ENCODE measurements at places on chromosomes 16 and 17. TPM values are rescaled to one million over a fixed set of nuclear protein-coding genes. Genes with fewer than 3 reads are reported as not detected.
A peak's percentile ranks its signal among the peaks of the same experiment; 100 is the strongest.

CFAP52 gene
- not detected for total RNA-seq

FOXN1 gene
- not detected for total RNA-seq

- no peak for DNase-seq
Measured at GRCh38 chr16:54285414-54286089, 1.0 kb downstream of the IRX3 start.

SPATA22 gene
- total RNA-seq: not detected

KRTAP9-4 gene
- not detected for total RNA-seq

DNA sequence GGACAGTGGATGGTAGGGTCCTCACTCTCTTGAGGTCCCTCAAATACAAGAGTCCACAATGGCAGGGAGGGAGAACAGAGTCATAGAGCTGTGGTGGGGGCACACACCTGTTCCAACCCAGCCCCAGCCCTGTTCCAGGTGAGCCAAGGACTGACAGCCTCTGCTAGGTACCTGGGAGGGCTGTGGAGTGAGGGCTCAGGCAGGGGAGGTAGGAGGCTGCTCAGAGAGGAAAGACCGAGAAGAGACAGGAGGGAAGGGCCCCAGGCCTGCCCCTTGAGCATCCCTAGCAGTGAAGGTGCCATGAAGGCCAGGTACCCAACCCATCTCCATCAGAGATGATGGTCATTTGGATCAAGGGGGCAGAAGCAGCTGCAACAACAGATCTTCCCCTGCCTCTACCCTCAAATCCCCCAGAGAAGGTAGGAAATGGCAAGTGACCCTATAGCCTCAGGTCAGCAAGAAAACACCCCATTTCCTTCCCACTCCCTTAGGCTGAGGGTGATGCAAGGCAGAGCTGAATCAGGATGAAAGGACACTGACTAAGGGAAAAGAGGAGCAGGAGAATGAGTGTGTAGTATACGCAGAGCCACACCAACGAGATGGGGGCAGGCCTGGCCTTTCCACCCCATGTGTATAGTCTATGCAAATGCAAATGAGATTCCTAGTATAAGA lies 28.6 kb downstream of the CD300LG start:
- no peak for DNase-seq

DNA sequence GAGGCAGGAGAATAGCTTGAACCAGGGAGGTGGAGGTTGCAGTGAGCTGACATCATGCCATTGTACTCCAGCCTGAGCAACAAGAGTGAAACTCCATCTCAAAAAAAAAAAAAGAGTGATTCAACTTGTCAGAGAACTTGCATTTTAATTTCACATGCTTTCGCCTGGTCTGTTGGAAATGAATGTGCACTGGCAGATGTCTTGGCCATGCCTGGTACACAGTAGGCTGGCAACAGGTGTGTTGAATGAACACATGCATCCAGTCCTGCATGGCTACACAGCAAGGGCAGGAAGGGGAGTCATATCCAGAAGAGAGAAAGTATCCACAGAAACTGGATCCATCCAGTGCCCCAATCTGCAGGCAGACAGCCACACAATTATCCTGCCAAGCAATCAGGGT lies 11.5 kb downstream of the COG4 start:
- DNase-seq: no peak

- DNase-seq: no peak
Measured at GRCh38 chr17:59711936-59712335, 4.5 kb downstream of the VMP1 start.

GRCh38 chr17:31597646-31598398 lies 206.3 kb downstream of the RAB11FIP4 start:
- no peak for DNase-seq

DNA sequence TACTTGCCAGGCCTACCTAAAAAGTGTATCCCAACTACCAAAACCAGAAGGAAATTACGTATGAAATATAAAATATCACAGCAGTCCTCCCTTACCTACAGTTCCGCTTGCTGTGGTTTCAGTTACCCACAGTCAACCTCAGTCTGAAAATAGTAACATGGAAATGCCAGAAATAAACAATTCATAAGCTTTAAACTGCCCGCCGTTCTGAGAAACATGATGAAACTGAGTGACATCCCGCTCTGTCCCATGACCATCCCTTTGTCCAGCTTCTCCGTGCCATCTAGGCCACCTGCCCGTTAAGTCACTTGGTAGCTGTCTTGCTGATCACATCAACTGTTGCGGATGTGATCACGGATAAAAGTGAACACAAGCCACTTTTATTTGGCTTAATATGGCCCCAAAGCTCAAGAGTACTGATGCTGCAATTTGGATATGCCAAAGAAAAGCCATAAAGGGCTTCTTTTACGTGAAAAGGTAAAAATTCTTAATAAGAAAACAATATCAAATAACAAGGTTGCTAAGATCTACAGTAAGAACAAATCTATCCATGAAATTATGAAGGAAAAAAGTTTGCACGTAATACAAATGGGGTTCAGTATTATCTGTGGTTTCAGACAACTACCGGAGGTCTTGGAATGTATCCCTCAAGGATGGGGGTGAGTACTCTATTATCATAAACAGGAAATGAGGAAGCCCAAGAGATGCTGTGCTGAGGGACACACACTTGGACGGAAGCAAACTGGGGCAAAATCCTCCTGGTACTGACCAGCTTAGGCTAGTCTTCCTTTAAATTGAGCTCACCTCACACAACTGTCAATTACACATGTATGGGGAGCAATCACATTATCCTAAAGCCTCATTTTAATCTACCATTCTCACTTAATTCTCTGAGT lies 8.2 kb downstream of the USP22 start:
- peak; percentile 75 for DNase-seq

SLC35G6 gene
- not detected for total RNA-seq

MYO15A gene
- 0.76 TPM for total RNA-seq

DNA sequence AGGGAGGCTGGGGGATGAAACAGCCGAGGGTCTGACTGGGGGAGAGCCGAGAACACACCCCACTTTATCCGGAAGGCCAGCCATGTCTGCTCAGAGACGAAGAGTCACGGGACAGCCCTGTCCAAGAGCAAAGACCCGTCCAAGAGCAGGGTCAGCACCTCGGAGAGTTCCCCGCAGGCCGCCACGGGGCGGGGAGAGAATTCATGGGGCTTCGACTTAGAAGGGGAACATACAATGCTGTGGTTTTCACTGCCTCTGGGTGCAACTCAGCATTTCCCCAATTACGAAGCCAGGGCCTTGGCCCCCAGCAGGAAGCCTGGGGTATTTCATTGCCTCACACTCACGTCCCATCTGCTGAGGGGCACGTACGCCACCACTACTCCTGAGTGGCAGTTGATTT lies 59.3 kb downstream of the JPH3 start:
- peak; percentile 63 for DNase-seq

MAP2K6 gene
- 3.3 TPM for total RNA-seq

DNA sequence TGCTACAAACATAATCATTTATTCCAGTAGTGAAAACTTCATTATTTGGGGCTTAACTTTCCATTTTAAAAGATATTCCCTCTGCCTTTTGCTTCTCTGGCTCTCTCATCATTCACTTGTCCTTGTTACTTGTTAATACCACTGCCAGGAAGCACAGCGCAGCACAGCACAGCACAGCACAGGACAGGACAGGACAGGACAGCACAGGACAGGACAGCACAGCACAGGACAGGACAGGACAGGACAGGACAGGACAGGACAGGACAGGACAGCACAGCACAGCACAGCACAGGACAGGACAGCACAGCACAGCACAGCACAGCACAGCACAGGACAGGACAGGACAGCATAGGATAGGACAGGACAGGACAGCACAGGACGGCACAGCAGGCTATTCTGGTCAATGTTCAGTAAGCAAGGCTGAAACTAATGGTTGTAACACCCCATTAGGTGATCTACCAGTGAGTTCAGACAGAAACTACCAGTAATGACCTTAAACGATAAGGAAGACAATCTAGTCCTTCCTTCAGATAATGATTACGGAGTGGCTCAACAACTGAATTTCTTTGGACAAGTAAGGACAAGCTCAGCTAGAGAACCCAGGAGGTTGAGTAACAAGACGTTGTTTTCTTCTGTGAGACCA lies 31.9 kb downstream of the COG1 start:
- DNase-seq: no peak

DNA sequence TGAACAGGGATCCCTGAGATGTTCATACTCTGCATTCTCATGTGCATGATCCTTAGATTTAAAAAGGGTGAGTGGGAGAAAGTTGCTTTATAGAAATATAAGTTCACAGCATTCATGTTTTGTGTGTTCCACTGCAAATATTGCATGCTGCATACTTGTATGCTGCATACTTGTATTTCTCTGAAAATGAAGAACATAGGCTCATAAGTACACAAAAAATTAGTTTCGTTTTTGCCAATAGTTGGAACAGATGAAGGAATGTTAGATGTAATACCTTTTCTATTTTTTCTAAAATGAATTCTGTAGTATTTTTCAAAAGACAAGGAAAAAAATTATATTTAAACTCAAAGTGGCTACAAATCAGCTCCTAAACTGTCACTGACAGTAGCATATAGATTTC lies 79.0 kb downstream of the NFAT5 start:
- no peak for DNase-seq

ADAD2 gene
- 0.63 TPM for total RNA-seq

DNA sequence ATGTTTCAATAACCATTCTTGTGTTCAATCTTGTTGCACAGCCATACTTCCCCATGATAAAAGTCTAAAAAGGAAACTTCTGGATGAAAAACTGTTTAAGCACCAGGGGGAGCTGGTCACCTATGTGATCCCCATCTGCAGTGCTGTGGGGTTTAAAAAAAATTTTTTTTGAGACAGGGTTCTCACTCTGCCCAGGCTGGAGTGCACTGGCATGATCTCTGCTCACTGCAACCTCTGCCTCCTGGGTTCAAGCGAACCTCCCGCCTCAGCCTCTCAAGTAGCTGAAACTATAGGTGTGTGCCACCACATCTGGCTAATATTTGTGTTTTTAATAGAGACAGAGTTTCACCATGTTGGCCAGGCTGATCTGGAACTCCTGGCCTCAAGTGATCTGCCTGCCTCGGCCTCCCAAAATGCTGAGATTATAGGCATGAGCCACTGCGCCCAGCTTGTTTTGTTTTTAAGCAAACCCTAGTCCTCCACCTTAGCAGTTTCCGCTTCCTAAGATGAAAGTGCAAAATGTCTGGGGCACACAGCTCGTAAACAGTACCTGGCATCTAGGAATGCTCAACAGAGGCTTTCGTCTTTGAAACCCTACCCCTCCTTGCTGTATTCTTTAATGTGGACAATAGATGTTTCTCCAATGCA lies 25.4 kb downstream of the DNAJA2 start:
- DNase-seq: peak; percentile 56

PRKCA gene
- total RNA-seq: 87.9 TPM

DNA sequence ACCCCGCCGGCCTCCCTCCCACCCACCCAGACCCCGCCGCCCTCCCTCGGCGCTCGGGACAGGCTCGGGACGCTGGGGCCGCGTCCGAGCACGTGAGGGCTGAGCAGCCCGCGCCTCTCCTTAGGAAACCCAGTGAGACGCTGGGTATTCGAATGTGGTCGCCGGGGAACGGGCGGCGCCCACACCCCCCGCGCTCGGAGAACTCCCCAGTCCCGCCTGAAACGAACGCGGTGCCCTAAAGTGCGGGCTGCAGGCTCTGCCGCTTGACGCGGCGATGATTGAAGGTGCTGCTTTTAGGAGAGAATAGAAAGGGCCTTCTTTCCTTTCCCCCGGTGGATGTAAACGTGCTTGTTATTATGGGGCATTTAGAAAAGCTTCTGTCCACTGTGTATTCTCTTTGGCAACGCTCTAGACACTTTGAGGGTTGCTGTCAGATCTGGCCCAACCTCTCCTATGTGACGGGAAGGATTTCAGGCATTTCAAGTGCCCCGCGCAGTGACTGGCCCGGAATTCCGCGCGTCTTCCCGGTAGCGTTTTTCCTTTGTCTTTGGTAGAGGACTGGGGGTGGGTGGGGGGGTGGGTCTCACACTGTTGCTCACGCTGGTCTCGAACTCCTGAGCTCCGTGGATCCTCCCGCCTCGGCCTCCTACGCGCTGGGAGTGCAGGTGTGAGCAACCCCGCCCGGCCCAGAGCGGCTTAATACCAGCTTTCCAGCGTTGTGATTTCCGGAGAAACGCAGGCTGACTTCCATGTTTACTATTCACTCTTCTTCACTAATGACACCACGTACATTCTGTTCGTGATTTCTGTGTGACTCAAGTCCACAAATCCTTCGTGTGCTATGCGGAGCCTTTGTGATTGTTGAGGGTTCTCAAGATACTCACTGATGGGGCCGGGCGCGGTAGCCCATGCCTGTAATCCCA lies 21.8 kb upstream of the FOXK2 start:
- peak; percentile 50 for DNase-seq

DNA sequence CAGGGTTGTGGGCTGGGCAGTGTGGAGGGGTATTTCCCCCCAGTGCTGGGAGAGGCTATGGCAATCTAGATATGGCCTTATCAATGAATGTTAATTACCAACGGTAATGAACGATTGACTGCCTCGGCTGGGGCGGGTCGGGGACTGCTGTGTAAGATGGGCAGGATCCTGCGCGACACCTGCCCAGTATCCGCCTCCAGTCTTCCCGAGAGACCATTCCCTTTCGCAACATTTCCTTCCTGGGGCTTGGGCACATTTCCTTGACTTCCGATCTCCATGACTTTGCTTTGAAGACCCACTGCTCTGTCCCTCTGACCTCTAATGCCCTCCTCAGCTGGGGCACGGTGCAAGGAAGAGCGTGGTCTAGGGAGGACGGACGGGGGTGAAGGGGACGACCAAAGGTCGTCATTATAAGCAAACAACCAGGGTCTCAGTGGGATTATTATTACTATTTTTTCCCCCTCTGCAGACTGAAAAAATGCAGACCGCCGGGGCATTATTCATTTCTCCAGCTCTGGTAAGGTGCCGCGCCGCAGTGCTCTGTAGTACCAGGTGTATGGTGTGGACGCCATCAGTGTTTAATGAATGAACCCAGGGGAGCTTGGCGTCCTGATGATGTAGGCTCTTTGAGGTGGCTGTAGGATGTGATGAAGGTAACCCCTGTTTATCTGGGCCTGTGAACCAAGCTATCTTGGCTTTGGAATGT lies 506 bp downstream of the ATP5MC1 start:
- peak; percentile 38 for DNase-seq

DNA sequence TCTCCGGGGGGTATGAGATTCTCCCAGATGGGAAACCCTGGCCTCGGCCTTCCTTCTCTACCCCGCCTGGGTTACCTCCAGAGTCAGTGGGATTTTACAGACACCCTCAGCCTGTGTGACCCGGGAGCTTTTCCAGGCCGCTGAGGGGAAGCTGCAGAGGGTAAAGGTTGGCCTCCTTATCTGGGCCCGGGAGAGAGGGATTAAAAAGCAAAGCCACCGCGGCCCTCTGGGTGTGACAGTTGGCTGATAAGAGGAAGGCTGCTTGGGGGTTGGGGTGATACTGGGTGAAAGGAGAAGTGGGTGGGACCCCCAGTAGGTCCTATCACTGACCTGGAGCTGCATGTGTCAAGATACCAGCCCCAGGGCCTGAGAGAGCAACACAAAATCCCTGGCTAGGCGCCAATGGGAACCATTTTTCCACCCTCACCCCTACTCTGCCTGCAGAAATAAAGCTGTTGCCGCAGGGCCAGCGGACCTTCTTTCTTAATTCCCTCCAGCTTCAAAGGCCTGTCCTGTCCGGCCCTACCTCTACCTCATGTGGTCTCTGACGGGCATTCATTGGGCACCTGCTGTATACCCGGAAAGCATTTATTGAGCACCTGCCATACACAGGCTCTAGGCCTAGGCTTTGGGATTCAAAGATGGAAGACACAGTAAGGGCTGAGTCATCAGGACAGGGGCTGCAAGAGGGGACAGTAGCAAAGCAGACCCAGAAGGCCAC lies 77.6 kb upstream of the GSE1 start:
- DNase-seq: no peak

- DNase-seq: peak; percentile 76
Measured at GRCh38 chr17:57995076-57995956, 7.3 kb upstream of the VEZF1 start.
